ENCODE measurements at places on chromosomes 12 and 14. TPM values are rescaled to one million over a fixed set of nuclear protein-coding genes. Genes with fewer than 3 reads are reported as not detected.

- no peak overlapping the region for H3K4me3 ChIP-seq
- H3K36me3 ChIP-seq, result no peaks in the 10 kb centered on the region
- H3K4me1 ChIP-seq, result no peaks in the 10 kb centered on the region
- no peak overlapping the region for H3K27ac ChIP-seq
Measured at GRCh38 chr12:967641-968040, 18.1 kb upstream of the RAD52 start.

The BICDL1 gene
- polyA plus RNA-seq, result 9.8 TPM

GRCh38 chr14:28496364-28496763, 270.2 kb upstream of the FOXG1 start:
- no peaks in the 10 kb centered on the region for H3K27me3 ChIP-seq
- no peaks in the 10 kb centered on the region for H3K4me1 ChIP-seq
- H3K36me3 ChIP-seq, result no peaks in the 10 kb centered on the region
- no peak overlapping the region for H3K27ac ChIP-seq
- no peak overlapping the region for H3K4me3 ChIP-seq

DNA sequence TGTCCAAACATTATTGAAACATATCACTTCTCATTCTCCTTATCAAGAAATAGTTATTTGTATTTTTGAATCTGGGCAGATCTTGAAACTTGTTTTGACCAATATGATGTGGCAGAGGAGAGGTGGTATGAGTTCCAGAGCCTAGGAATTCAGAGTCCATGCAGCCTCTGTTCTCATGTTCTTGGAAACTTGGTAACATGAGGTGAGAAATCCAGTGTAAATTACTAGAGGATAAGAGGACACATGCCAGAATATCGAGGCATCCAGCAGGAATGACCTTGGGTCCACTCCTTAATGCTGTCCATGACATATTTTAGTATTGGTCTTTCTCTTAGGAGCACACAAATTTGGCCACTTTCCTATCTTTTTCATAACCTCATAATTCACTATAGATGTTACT, 1374.6 kb downstream of the FSCB start:
- no peaks in the 10 kb centered on the region for H3K27me3 ChIP-seq
- H3K27ac ChIP-seq, result no peak overlapping the region
- H3K4me1 ChIP-seq, result no peaks in the 10 kb centered on the region

The SOAT2 gene
- 77.4 TPM for polyA plus RNA-seq

The CAPZA3 gene
- not detected for polyA plus RNA-seq

The MFAP5 gene
- 1.4 TPM for polyA plus RNA-seq

DNA sequence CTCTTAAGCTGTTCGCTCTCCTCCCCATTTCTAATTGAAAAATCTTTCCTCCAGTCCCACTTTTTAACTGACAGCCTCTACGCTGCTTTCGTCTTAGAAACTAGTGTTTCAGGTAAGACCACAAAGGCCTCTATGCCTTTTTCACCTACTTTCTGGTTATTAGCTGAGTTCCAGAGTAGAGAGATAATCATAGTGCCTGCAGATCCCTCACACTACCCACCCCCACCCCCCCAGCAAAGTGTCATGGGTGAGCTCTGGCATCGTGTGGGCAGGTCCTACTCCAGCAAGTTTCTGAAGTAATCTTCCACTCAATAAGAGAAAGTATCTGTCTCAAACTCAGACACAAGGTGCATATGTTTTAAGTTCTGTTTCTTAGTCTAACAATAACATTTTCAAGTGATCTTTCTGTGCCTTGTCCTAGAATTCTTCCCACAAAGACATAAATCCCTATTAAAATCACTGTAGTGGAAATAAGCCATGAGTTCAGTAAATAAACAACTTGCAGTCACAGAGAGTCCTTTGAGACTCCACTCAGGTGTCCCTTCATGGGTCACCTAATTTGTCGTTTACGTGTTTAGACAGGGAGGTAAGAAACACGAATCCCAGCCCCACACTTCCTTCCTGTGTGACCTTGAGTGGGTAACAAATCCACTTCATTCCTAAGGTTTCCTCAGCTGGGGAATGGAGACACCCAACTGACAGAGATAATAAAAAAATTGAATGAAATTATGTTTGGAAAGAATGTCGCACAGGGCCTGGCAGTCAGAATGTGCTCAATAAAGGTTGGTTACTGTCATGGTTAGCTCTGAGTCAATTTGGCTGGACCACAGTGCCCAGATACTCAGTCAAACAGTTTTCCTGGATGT, 228.9 kb upstream of the CAND1 start:
- H3K36me3 ChIP-seq, result no peaks in the 10 kb centered on the region
- H3K27ac ChIP-seq, result no peak overlapping the region
- no peaks in the 10 kb centered on the region for H3K27me3 ChIP-seq
- no peak overlapping the region for H3K4me3 ChIP-seq

DNA sequence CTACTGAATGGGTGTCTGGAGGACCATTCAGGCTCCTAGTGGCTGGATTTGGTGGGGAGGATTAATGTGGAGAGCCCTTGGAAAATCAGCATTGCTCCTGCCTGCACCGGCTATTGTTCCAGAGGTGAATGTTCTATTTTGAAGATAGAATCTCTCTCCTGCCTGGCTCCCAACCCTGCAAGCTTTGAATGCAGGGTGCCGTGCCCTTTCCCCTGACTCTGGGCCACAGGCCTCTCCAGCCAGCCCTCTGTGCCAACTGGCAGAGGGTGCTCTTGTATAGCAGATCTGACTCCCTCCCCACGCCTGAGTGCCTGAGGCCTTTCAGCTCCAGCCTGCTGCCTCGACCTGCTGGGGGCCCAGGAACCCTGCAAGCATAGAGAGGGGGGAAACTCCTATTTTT, 106.8 kb downstream of the TMEM260 start:
- no peak overlapping the region for H3K27ac ChIP-seq
- no peaks in the 10 kb centered on the region for H3K27me3 ChIP-seq
- H3K4me1 ChIP-seq, result no peaks in the 10 kb centered on the region
- H3K4me3 ChIP-seq, result no peak overlapping the region
- H3K36me3 ChIP-seq, result no peaks in the 10 kb centered on the region

The CARMIL3 gene
- polyA plus RNA-seq, result 0.93 TPM

DNA sequence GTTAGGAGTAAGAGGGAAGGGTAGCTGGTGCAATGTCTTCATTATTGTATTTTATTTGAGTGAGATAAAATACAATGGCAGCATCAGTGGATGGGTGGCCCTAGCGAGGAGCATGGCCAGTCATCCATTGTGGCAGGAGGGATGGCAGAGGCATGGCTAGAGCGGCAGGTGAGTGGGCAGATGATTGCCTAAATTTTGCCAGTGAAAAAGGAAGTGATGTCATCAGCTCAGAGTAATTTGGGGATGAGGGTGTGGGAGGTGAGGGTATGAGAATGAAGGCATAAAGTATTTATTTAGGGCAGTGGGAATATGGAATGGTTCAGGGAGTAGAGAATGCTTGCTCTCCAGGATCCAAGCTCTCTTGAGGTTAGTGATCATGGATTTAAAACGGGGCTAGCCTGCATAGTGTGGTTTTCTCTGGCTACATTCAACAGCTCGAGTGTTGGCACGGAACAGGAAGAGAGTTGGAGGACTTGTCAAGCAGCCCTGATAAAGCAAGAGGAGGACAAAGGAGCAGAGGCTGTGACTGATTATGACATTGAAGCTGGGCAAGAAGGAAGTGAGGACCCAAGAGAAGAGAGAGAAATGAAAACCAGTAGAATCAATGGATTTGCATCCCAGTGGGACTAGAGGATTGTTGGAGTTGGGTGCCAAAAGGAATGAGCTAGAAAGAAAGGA, 18.7 kb upstream of the SERPINA6 start:
- peaks cover 2% of the 10 kb centered on the region for H3K4me1 ChIP-seq
- H3K27me3 ChIP-seq, result no peaks in the 10 kb centered on the region
- DNase-seq, result peak; percentile 82
- H3K36me3 ChIP-seq, result no peaks in the 10 kb centered on the region

GRCh38 chr14:74459289-74459946, 33.4 kb upstream of the SYNDIG1L start:
- H3K4me1 ChIP-seq, result no peaks in the 10 kb centered on the region
- no peak overlapping the region for H3K4me3 ChIP-seq
- H3K27me3 ChIP-seq, result no peaks in the 10 kb centered on the region
- H3K27ac ChIP-seq, result no peak overlapping the region
- no peaks in the 10 kb centered on the region for H3K36me3 ChIP-seq

GRCh38 chr12:18578191-18578590, 159.6 kb downstream of the PLCZ1 start:
- H3K36me3 ChIP-seq, result no peaks in the 10 kb centered on the region
- H3K4me1 ChIP-seq, result no peaks in the 10 kb centered on the region
- no peak overlapping the region for H3K27ac ChIP-seq
- H3K27me3 ChIP-seq, result no peaks in the 10 kb centered on the region
- H3K4me3 ChIP-seq, result no peak overlapping the region
- DNase-seq, result no peak

The SIX6 gene
- polyA plus RNA-seq, result not detected

The SPX gene
- polyA plus RNA-seq, result 0.58 TPM

The HOXC4 gene
- polyA plus RNA-seq, result not detected

- no peaks in the 10 kb centered on the region for H3K4me1 ChIP-seq
- no peak overlapping the region for H3K4me3 ChIP-seq
- DNase-seq, result no peak
Measured at GRCh38 chr14:84197704-84198103, 1332.2 kb upstream of the FLRT2 start.

The PRB2 gene
- not detected for polyA plus RNA-seq

- H3K36me3 ChIP-seq, result no peaks in the 10 kb centered on the region
- peak; percentile 8 for DNase-seq
- H3K27ac ChIP-seq, result no peak overlapping the region
- no peak overlapping the region for H3K4me3 ChIP-seq
- no peaks in the 10 kb centered on the region for H3K4me1 ChIP-seq
- H3K27me3 ChIP-seq, result no peaks in the 10 kb centered on the region
Measured at GRCh38 chr12:16955083-16955657, 349.2 kb upstream of the LMO3 start.

DNA sequence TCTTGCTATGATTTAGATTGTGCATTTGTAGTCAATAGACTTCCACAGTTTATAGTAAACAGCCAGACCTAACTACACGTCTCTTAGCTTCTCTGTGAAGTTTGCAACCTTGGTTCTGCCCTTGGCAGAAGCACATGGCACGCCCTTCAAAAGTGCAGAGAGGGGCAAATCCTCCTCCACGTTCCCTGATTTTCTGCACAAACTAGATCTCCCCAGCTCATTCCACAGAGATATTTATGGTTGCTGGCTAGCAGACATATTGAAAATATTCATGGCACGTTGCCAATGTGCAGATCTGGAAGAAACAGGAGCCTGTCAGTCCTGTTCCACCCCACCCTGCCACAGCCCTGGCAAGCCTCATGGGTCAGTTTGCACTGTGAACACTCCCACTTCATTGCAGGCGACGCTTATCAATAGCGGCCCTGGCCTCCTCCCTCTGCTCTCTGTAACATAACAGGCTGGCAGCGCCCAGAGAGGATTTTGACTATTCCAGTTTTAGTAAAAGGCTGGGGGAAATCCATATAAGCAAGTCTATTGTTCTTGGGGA, 6.5 kb upstream of the LGALS3 start:
- no peaks in the 10 kb centered on the region for H3K27me3 ChIP-seq
- peak; percentile 94 for DNase-seq
- no peak overlapping the region for H3K4me3 ChIP-seq
- peak overlapping the region; percentile 88 for H3K27ac ChIP-seq
- H3K36me3 ChIP-seq, result no peaks in the 10 kb centered on the region
- H3K4me1 ChIP-seq, result peaks cover 27% of the 10 kb centered on the region

The VASH1 gene
- polyA plus RNA-seq, result 10.8 TPM

The SPTB gene
- 0.27 TPM for polyA plus RNA-seq

The KCNA1 gene
- polyA plus RNA-seq, result 0.07 TPM

GRCh38 chr12:65454115-65454787, 175.8 kb downstream of the MSRB3 start:
- DNase-seq, result no peak
- H3K27me3 ChIP-seq, result no peaks in the 10 kb centered on the region
- H3K36me3 ChIP-seq, result no peaks in the 10 kb centered on the region
- no peak overlapping the region for H3K4me3 ChIP-seq

GRCh38 chr12:67271976-67272375, 2.8 kb downstream of the CAND1 start:
- H3K27ac ChIP-seq, result no peak overlapping the region
- no peak overlapping the region for H3K4me3 ChIP-seq
- H3K27me3 ChIP-seq, result no peaks in the 10 kb centered on the region
- no peaks in the 10 kb centered on the region for H3K36me3 ChIP-seq
- DNase-seq, result no peak

The POLR3B gene
- 5.3 TPM for polyA plus RNA-seq

The PZP gene
- not detected for polyA plus RNA-seq

GRCh38 chr12:46585854-46586621, 213.5 kb upstream of the SLC38A2 start:
- H3K4me3 ChIP-seq, result no peak overlapping the region
- H3K36me3 ChIP-seq, result no peaks in the 10 kb centered on the region
- H3K4me1 ChIP-seq, result no peaks in the 10 kb centered on the region
- peak; percentile 24 for DNase-seq

- no peaks in the 10 kb centered on the region for H3K4me1 ChIP-seq
- H3K27me3 ChIP-seq, result no peaks in the 10 kb centered on the region
- H3K4me3 ChIP-seq, result no peak overlapping the region
- no peaks in the 10 kb centered on the region for H3K36me3 ChIP-seq
Measured at GRCh38 chr14:70203686-70204085, 14.9 kb upstream of the SLC8A3 start.

GRCh38 chr12:25242981-25243679, 7.6 kb downstream of the KRAS start:
- H3K27me3 ChIP-seq, result no peaks in the 10 kb centered on the region
- H3K4me1 ChIP-seq, result no peaks in the 10 kb centered on the region
- DNase-seq, result peak; percentile 90
- no peak overlapping the region for H3K4me3 ChIP-seq

The LIN7A gene
- 0.34 TPM for polyA plus RNA-seq

DNA sequence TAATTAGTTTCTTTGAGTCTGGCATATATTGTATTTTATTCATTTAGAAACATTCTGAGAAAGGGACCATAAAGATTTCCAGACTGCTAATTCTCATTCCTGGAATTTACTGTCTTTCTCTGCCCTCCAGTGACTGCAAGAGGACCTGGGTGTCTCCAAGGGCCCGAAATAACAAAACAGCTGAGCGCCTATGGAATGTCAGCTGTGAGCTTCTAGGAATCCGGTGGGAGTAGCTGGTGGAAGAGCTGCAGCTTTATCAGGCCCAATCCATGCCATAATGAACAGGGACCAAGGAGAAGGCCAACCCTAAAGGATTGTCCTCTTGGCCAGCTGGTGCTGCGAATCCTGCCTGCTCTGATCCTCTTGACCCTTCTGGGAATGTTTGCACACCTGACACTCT, 31.9 kb downstream of the RDH12 start:
- no peak overlapping the region for H3K4me3 ChIP-seq
- peaks cover 16% of the 10 kb centered on the region for H3K4me1 ChIP-seq
- no peak overlapping the region for H3K27ac ChIP-seq

GRCh38 chr12:115042341-115042740, 358.4 kb upstream of the TBX3 start:
- no peaks in the 10 kb centered on the region for H3K36me3 ChIP-seq
- H3K4me1 ChIP-seq, result no peaks in the 10 kb centered on the region
- no peak for DNase-seq
- no peak overlapping the region for H3K27ac ChIP-seq
- H3K4me3 ChIP-seq, result no peak overlapping the region
